Epithelial cell of alveolus of lung (primary cell): ENCODE measurements at places on chromosomes 3 and 15. TPM values are rescaled to one million over a fixed set of nuclear protein-coding genes. Genes with fewer than 3 reads are reported as not detected.

Gene HRG
- not detected in 2 replicates for total RNA-seq

Gene IMPDH2
- total RNA-seq, result 248 and 350 TPM in 2 replicates

Gene SMCO1
- not detected in 2 replicates for total RNA-seq

Gene FAM227B
- 3.2 and 4.3 TPM in 2 replicates for total RNA-seq

Gene TAGLN3
- total RNA-seq, result 3.2 TPM in 1 of 2 replicates, not detected in the other

Gene SQOR
- total RNA-seq, result 7.3 and 46.8 TPM in 2 replicates

Gene IQCF5
- not detected in 2 replicates for total RNA-seq

Gene HCLS1
- total RNA-seq, result 0.80 and 1.9 TPM in 2 replicates

Gene GTF2A2
- 35.8 and 36.7 TPM in 2 replicates for total RNA-seq

Gene SNURF
- total RNA-seq, result 1.7 and 9.7 TPM in 2 replicates

Gene RCN2
- total RNA-seq, result 60.4 and 66.3 TPM in 2 replicates

Gene PLCB2
- total RNA-seq, result 0.52 TPM in 1 of 2 replicates, not detected in the other

Gene RTP1
- total RNA-seq, result not detected in 2 replicates

Gene ANKUB1
- total RNA-seq, result not detected in 2 replicates

Gene MLF1
- 17.2 and 19.0 TPM in 2 replicates for total RNA-seq

Gene POC1A
- total RNA-seq, result 4.1 and 8.7 TPM in 2 replicates

Gene LRRC58
- 19.3 and 33.9 TPM in 2 replicates for total RNA-seq

Gene ELL3
- 3.2 and 3.7 TPM in 2 replicates for total RNA-seq

Gene ADCY5
- 0.13 and 0.16 TPM in 2 replicates for total RNA-seq

Gene XIRP1
- not detected in 2 replicates for total RNA-seq

Gene MAP6D1
- total RNA-seq, result 1.4 and 3.5 TPM in 2 replicates

Gene CPN2
- total RNA-seq, result not detected in 2 replicates

Gene PRRT3
- total RNA-seq, result 3.6 and 10.7 TPM in 2 replicates

Gene ICE2
- 17.3 and 32.6 TPM in 2 replicates for total RNA-seq
